ENCODE measurements at places on chromosomes 4 and X.
A peak's percentile ranks its signal among the peaks of the same experiment; 100 is the strongest.

GRCh38 chr4:40998675-40999358 is 215.5 kb downstream of the APBB2 start:
- DNase-seq = no peak

GRCh38 chr4:24470666-24471485 is 113.5 kb downstream of the DHX15 start:
- DNase-seq = no peak

DNA sequence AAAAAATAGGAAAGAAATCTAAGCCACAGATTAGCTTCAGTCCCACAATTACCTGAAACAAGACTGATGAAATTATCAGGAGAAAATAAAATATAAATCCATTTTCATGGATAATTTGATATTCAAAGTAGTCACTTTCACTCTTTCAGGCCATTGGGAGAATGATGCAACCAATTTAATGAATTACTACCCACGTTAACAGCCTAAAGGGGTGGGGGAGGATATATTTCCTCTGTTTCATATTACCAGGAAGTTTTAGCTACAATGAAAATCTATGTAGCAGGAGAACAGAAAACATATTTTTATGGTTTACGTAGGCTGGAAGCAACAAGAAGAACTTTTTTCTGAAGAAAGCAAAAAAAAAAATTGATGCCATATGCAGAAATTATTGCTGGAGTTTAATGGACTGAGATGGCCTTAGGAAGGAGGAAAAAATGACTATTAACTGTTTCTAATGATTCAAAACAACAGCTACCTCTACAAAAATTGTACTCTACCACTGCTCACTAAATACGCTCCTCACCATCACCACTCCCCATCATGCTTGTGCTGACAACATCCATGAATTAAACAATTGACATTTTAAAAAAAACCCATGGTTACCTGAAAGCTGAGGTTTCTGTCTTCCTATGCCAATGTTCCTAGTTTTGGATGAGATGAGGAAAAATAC is 100.9 kb downstream of the CXXC4 start:
- DNase-seq = no peak

DNA sequence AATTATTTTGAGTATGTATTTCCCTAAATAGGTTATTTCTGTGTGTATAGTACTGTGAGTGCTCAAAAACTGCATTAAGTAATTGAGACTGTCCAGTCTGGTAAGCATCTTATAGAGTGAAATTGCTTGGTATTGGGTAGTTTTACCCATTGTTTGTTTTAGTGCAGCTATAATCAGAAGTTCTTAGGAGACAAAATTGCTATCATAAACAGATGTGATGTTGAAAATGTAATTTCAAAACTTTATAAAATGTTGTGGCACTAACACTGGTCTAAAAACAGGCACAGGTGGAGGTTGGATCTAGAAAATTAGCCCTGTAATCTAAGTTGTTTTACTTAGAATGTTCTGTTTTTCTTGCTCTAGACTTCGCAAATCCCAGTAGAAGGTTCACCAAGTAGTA is 46.8 kb downstream of the RAPGEF2 start:
- no peak for DNase-seq

GRCh38 chr4:151029537-151029936 is 14.5 kb upstream of the LRBA start:
- DNase-seq = no peak

DNA sequence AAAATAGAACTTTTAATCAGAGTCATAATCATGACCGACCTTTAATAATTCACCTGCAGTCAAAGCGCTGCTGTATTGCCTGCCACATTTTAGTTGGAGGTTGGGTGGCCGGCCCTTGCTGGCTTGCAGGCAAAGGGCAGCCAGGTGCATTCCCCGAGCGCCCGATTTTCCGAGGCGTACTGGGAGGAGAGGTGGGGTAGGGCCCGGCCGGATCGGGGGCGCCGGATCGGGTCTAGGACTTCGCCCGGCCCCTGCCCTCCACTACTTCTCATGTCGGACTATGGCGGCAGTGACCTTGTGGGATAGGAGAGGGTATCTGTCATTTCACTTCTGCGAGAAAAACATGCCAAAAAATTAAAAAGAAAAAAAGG is 2.5 kb upstream of the RS1 start:
- DNase-seq = peak; percentile 7

DNA sequence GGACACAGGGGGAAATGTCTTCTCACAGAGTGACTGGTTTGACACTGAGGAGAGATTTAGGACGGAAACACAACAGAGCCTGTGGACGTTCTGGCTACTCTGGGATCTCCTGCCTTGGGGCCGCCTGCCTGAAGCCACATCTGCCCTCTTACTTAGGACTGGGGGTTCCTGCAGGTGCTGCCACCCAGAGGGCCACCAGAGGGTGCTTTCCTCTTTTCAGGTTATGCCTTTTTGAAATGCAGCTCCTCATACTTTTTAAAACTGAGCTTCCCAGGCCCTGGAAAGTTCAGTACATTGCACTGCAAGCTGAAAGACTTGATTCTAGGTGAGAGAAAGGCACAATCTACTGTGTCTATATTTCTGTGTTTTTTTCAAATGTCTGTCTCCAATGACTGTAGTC is 92.2 kb upstream of the PGRMC2 start:
- no peak for DNase-seq
